ENCODE measurements at places on chromosomes 12 and 14.

- no peak for DNase-seq
These were observed 371.5 kb upstream of the ATXN7L3B start for GRCh38 chr12:74166096-74166495.

DNA sequence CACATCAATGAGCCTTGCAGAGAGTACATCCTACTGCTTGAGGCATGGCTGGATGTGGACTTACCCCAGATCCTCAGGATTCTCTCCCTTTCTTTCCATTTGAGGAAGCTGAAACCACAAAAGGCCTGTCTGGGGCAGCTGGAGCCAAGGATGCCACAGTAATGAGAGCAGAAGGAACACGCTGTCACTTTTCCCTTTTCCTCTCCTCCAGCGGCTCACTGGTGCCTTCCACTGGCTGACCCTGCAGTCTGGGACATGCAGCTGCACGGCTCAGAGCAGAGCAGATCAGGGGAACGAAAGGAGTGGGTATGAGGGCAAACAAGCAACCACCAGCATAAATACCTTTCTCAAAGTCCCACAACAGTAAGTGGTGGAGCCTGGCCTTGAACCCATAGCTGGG is 78.2 kb downstream of the GAS2L3 start:
- no peak for DNase-seq

- peak; percentile 36 for DNase-seq
These were observed 10.9 kb downstream of the EVL start for GRCh38 chr14:100076133-100076532.

DNA sequence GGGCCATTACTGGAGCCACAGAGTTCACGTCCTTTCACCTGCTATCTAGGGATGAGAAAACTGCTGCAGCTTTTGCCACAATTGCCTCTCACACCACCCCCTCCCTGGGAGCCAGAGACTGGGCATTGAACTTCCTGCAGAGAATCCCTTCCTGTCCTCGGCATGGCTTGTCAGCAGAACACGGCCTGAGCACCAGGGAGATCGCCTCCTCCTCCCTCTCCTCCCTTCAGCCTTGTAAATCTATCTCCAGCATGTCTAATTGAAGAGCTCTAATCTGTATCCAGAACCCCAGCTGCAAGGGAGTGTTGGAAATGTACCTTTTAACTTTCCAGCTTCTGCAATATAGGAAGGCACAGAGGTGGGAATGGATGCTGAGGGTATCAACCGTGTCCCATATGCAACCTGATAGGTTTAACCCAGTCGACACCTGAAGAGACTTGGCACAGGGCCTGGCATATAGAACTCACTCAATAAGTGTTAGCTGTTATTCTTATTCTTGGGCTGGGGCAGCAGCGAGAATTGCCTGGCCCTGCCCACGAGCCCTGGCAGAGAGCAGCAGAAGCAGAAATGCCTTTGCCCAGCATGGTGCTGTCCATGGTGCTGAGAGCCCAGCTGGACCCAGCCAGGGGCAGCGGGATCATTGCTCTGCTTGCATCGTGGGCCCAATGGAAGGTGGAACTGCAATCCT is 26.8 kb downstream of the TMEM63C start:
- DNase-seq: peak; percentile 70

DNA sequence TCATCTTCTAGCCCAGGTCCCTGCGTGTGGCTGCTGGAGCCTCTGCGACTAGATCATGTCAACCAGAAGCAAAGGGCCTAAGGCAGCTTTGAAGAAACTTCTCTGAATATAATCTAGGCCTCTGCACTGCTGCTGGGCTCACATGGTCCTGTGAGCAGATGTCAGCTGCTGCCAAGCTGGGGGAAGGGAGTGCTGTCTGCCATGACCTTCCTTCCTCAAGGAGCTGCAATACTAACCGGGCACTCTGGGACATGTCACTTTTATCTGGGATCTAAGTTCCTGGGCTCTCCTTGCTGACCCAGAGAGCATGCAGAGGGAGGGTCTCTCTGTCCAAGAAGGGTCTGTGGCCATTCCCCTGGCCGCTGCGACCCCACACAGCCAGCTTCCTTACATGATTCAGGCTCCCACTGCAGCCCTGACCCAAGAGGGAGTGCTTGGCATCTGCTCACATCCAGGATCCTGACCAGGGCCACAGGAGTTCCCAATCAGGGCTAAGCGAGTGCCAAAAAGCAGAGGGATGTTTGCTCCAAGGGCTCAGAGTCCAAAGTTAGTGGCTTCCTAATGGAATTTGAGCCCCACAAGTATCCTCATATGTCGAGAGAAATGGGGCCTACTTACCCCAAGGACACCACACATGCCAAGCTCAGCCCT is 74.0 kb downstream of the PLEKHG3 start:
- no peak for DNase-seq

GRCh38 chr12:43786899-43787693 is 19.0 kb downstream of the TWF1 start:
- DNase-seq: no peak

GRCh38 chr12:93823616-93824391 is 146.6 kb downstream of the CRADD start:
- DNase-seq: no peak

- DNase-seq: no peak
These were observed 96.5 kb upstream of the DAAM1 start for GRCh38 chr14:59091976-59092375.

GRCh38 chr14:103103461-103104388 is 9.2 kb downstream of the EXOC3L4 start:
- DNase-seq: peak; percentile 40

DNA sequence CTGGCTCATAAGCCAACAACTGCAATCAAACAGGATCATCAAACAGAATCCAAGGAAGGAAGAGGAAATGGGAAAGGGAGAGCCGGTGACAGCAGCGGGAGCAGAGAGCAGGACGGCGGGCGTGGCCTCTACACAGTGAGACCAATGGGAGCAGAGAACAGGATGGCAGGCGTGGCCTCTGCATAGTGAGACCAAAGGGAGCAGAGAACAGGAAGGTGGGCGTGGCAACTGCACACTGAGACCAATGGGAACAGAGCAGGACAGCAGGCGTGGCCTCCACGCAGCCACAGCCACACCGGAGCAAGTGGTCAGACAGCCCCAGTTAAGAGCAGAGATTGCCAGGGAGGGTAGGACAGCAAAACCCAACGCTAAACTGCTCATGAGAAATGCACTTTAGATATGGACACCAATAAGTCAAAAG is 16.4 kb downstream of the LRCOL1 start:
- DNase-seq: peak; percentile 83

GRCh38 chr12:62331306-62331705 is 71.1 kb downstream of the USP15 start:
- DNase-seq: peak; percentile 6

- peak; percentile 75 for DNase-seq
These were observed 19.2 kb upstream of the MAP1LC3B2 start for GRCh38 chr12:116539905-116540482.

GRCh38 chr12:114976959-114977358 is 293.0 kb upstream of the TBX3 start:
- peak; percentile 63 for DNase-seq

DNA sequence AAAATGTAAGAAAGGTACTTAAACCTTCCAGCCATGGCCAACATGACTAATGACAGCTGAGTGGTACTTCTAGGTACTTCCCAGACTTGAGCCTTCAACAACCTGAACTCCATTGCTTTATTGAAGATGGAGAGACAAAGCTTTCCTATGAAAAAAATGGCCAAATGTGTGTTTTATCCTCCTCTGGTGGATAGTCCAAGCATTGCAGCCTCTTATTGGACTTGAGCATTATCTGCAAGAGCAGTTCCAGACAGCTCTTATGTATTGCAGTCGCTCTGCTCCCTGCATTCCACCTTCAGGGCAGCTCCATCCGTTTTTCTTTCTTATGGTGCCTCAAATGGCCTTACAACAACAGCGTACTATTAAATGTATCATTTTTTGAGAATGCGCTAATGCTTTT is 588.2 kb downstream of the NRXN3 start:
- DNase-seq: peak; percentile 25

GRCh38 chr14:36223558-36223957 is 47.0 kb upstream of the PTCSC3 start:
- no peak for DNase-seq

GRCh38 chr14:24251880-24252288 is 9.5 kb upstream of the TINF2 start:
- peak; percentile 32 for DNase-seq

- DNase-seq: peak; percentile 87
These were observed 74.2 kb upstream of the NAP1L1 start for GRCh38 chr12:76158518-76159321.

DNA sequence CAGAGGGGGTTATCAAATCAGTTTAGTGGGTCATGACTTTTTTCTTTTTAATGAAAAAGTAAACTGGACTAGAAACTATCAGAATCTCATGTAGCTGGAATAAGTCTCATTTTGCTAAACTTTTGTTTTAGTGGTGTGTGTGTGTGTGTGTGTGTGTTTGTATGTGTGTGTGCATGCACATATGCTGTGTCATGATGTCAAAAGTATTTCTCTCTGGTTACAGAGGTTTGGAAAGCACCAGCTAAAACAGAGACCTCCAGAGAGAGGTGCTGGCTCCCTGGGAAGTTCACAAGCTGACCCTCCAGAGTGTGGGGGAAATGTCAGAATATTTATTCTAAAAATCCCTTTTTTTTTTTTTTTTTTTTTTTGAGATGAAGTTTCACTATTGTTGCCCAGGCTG is 114.7 kb downstream of the LGMN start:
- DNase-seq: peak; percentile 68

DNA sequence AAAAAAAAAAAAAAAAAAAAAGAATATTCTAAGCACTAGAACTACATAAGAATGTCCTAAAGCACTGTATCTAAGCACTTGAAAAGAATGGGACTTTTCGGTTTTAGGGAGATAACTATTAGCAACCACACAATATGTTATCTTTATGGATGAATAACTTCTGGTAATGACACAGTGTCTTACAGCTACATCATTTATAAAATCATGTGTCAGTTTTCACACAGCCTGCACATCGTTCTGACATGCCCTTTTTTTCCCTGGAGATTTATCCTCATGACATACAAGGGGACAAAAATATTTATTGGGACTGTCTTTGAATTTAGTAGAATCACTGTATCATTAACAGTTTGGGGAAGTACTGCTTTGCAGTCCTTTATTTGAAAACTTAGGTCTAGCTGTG is 17.3 kb downstream of the TMEM19 start:
- no peak for DNase-seq

DNA sequence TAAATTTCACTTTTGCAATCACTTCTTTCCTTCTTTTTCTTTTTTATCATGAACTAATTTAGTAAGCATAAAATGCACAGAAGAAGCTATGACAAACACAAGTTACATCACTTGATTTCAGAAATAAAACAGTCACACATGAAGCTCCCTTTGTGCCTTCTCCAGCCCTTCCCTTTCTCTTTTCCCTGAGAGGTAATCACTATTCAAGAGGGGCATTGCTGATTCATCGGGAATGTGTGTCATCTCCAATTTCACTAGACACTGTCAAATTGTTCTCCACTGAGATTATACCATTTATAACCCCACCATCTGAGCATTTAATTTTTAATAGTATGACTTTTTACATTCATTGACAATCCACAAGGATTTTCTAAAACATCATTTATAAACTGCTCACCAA is 91.6 kb upstream of the PTPRQ start:
- peak; percentile 12 for DNase-seq

GRCh38 chr12:126481688-126482087 is 1416.5 kb downstream of the AACS start:
- DNase-seq: no peak

GRCh38 chr12:28578833-28579252 is 388.6 kb downstream of the CCDC91 start:
- peak; percentile 63 for DNase-seq

DNA sequence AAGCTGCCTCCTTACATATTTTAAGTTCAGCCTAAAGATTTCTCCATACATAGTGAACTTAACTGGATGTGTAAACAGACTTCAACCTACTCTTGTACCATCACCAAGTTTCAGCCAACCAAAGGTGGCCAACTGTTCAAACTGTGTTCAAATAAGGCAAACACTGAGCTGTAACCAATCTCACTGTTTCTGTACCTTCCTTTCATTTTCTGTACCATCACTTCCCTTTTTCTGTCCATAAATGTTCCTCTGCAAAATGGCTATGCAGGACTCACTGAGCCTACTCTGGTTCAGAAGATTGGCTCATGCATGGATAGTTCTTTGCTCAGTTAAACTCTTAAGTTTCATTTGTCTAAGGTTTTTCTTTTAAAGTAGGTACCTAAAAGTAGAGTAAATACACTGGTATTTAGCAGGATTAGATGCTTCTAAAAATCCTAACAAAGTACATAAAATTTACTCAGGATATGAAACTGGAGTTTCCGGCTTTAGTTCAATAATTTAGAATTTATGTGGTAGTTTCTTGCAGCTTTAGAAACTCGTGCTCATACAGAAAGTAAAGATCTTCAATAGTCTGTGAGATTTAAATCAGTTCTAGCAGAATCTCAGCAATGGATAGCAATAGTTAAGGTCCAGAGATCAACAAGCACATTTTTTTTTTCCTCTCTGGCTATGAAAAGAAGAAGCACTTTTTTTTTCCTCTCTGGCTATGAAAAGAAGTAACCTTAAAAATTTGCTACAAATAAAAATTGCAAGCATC is 282.0 kb upstream of the PPFIA2 start:
- DNase-seq: no peak

- DNase-seq: peak; percentile 100
These were observed 5.6 kb downstream of the TNFRSF1A start for GRCh38 chr12:6336079-6336888.

GRCh38 chr14:106872611-106873446 is 1346.4 kb downstream of the TMEM121 start:
- no peak for DNase-seq

GRCh38 chr14:66442953-66443571 is 43.1 kb upstream of the CCDC196 start:
- DNase-seq: no peak

- no peak for DNase-seq
These were observed 9.4 kb downstream of the PARP11 start for GRCh38 chr12:3863756-3864155.

DNA sequence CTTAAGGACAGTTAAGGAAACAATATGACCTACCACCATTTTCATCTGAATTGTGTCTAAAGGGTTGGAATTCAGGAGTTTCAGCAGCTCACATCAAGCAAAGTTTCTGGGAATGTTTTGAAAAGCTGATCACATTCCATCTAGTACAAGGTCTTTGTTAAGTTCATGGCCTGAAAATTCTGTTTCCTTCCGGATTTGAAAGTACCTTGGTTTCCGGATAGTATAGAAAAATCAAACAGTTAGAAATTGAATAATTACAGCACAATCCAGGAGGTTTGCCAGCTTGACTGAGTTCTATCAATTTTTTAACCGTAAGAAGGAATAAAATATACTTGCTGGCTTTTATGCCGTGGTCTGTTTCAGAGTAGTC is 136.5 kb downstream of the HMGA2 start:
- DNase-seq: no peak

DNA sequence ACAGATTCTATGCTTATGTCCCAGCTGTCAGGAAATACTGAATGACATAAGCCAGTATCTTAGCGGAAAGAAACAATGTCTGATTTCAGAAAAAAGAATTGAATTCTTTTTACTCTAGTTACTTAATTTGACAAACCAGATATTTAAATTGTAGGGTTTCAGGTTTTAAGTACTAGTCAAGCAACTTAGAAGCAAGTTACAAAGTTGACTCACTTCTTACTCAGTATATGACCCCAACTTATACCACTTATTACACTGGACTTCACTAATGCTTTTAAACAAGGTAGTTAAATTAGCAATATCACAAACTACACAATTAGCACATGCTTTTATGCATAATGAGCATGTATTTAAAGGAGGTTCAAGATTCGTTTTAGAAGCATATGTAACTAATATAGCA is 7.1 kb downstream of the GMFB start:
- no peak for DNase-seq

- DNase-seq: no peak
These were observed 110.5 kb upstream of the FUT8 start for GRCh38 chr14:65301862-65302539.

GRCh38 chr12:105773471-105773870 is 365.3 kb downstream of the NUAK1 start:
- DNase-seq: no peak
